ENCODE measurements at places on chromosomes 1 and 21.

DNA sequence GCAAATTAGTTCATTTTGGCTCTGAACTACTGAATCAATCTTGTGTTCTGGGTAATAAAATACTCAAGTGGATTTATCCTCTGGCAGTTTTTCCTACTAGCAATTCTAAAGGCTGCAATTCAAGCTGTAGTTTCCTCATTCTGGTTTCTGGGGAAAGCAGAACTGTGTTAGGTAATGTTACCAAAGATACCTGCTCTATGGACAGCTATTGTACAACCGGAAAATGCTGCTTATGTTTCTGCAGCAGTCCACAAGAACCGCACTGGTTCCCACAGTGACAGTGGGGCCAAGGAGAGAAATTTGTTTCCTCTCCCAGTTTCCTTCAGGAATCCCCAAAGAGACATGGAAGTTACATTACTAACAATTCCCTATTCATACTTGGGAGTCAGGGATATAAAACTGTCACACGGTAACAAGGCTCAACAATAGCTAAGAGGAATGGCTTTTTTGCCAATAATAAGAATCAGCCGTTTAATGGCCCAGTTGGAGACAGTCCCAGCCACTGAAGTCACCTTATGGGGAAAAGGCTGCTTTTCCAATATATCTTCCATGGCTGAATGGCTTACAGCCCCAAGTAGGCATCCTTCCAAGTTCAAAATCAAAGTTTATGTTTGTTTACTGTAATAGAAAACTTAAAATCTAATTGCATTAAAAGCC is 52.6 kb downstream of the PCNX2 start:
- no peak for DNase-seq
- no peaks in the 10 kb centered on the region for H3K4me1 ChIP-seq
- H3K4me3 ChIP-seq, result no peak overlapping the region

GRCh38 chr1:66598670-66599069 is 64.7 kb downstream of the SGIP1 start:
- H3K4me3 ChIP-seq, result no peak overlapping the region
- H3K27ac ChIP-seq, result no peak overlapping the region
- H3K27me3 ChIP-seq, result peaks cover 5% of the 10 kb centered on the region
- H3K36me3 ChIP-seq, result no peaks in the 10 kb centered on the region
- H3K4me1 ChIP-seq, result no peaks in the 10 kb centered on the region
- DNase-seq, result no peak

- no peaks in the 10 kb centered on the region for H3K4me1 ChIP-seq
- H3K36me3 ChIP-seq, result no peaks in the 10 kb centered on the region
- H3K27ac ChIP-seq, result no peak overlapping the region
- no peak for DNase-seq
These were observed 105.8 kb upstream of the RALGPS2 start for GRCh38 chr1:178619042-178619927.

- no peak overlapping the region for H3K4me3 ChIP-seq
- no peak overlapping the region for H3K27ac ChIP-seq
- no peak for DNase-seq
- H3K4me1 ChIP-seq, result no peaks in the 10 kb centered on the region
- H3K27me3 ChIP-seq, result no peaks in the 10 kb centered on the region
- H3K36me3 ChIP-seq, result no peaks in the 10 kb centered on the region
These were observed 28.7 kb downstream of the RPS27 start for GRCh38 chr1:154019269-154019668.

GRCh38 chr1:5448486-5448885 is 543.7 kb downstream of the NPHP4 start:
- no peak overlapping the region for H3K27ac ChIP-seq
- no peak for DNase-seq
- H3K4me1 ChIP-seq, result no peaks in the 10 kb centered on the region
- peaks cover 2% of the 10 kb centered on the region for H3K36me3 ChIP-seq
- no peak overlapping the region for H3K4me3 ChIP-seq

- H3K4me1 ChIP-seq, result no peaks in the 10 kb centered on the region
- no peak for DNase-seq
- H3K27me3 ChIP-seq, result no peaks in the 10 kb centered on the region
- H3K27ac ChIP-seq, result no peak overlapping the region
These were observed 204.5 kb downstream of the SIPA1L2 start for GRCh38 chr1:232425421-232425820.

GRCh38 chr1:61743716-61744580 is 1.7 kb downstream of the PATJ start:
- DNase-seq, result no peak
- H3K27ac ChIP-seq, result peak overlapping the region; percentile 86
- H3K4me1 ChIP-seq, result peaks cover 42% of the 10 kb centered on the region
- H3K36me3 ChIP-seq, result no peaks in the 10 kb centered on the region
- H3K4me3 ChIP-seq, result peak overlapping the region; percentile 87
- no peaks in the 10 kb centered on the region for H3K27me3 ChIP-seq

DNA sequence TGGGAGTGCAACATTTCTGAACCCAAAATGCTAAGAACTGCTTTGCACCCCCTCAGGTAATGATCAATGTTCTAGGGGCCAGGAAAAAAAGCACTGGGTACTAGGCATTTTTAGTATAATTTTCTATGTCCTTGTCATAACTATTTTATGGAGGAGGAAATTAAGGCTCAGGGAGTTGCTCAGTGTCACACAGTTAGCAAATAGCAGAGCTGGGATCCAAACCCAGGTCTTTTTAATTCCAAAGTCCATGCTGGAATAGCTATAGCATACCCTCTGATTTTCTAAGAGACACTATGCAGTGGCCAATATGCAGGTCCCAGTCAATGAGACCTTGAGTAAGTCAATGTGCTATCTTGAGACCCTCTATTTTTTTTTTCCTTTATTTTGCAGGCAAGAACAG is 394.5 kb upstream of the USP24 start:
- H3K27ac ChIP-seq, result no peak overlapping the region
- no peaks in the 10 kb centered on the region for H3K36me3 ChIP-seq
- H3K27me3 ChIP-seq, result peaks cover 30% of the 10 kb centered on the region
- DNase-seq, result no peak

DNA sequence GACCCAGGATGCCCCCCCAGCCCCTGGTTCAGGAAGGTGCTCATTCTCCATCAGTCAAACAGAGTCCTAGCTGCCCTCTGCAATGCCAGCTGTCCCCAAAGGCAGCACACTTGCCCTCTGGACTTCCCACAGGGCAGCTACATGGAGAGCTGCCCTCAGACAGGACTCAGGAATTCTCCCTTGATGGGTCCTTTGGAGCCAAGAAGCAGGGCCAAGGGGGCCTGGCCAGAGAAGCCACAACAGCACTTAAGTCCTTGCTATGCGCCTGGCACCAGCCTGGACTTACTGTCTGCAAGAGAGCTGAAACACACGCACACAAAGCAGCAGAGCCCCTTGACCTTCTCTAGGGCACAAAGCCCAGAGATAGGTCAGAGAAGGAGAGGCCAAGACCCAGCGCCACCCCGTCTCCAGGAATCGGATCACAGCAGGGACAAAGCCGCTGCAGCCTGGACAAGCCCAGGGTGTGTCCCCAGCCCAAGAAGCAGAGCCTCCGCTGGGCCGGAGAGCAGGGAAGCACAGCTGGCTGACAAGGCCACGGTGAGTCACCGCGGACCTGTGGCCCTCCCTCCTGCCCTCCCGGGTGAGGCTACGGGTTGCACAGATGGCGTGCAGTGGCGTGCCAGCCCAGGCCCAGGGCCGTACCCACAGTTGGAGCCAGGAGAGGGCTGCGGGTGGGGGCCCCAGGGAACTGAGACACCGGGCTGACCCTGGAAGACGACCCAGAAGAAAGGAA is 1.7 kb downstream of the WNT9A start:
- peaks cover 13% of the 10 kb centered on the region for H3K4me1 ChIP-seq
- peak overlapping the region; percentile 64 for H3K4me3 ChIP-seq
- H3K27ac ChIP-seq, result no peak overlapping the region
- no peak for DNase-seq

GRCh38 chr1:24009406-24009805 is 29.3 kb upstream of the SRSF10 start:
- no peaks in the 10 kb centered on the region for H3K4me1 ChIP-seq
- H3K36me3 ChIP-seq, result no peaks in the 10 kb centered on the region
- H3K27ac ChIP-seq, result no peak overlapping the region
- H3K4me3 ChIP-seq, result no peak overlapping the region
- peaks cover 12% of the 10 kb centered on the region for H3K27me3 ChIP-seq
- DNase-seq, result no peak
